ENCODE measurements at places on chromosomes 2 and 18.

- no peak for DNase-seq
Measured at GRCh38 chr2:106127776-106128268, 66.3 kb downstream of the UXS1 start.

DNA sequence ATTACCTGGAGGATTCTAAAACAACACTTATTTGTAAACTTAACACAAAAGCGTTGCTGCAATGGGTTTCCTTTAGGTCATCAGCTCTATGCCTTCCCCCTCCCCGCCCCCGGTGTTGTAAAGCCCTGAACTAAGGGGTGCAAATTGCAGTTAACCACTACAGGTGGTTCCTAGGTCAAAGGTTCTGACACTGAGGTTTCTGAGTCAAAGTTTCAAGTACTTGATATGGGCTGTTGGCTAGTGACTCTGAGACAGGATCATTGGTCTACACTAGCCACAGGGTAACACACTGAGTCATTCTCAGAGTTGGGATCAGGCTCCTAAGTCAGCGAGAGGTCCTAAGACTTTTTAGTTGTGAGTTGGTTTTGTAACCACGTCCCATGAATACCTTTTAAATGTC is 15.4 kb downstream of the IL1B start:
- no peak for DNase-seq

GRCh38 chr2:235896061-235896460 is 272.1 kb downstream of the GBX2 start:
- no peak for DNase-seq

DNA sequence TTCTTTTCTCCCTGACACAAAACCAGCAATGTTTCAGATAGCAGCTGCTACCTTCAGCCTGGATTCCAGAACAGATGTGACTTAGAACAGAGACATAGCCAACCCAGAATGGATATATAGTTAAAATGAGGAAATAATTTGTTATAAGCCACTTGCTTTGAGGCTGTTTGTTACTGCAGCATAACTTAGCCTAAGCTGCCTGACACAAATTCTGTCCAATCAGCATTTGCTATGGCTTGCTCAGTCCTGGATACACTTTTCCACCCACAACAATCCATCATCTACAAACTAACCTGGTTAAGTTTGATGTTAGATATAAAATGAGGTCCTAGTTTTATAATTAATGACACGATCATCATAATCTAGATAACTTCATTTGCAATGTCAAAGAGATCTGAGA is 480.4 kb downstream of the NR4A2 start:
- no peak for DNase-seq

- DNase-seq: no peak
Measured at GRCh38 chr2:82636402-82637020, 1822.6 kb downstream of the SUCLG1 start.

DNA sequence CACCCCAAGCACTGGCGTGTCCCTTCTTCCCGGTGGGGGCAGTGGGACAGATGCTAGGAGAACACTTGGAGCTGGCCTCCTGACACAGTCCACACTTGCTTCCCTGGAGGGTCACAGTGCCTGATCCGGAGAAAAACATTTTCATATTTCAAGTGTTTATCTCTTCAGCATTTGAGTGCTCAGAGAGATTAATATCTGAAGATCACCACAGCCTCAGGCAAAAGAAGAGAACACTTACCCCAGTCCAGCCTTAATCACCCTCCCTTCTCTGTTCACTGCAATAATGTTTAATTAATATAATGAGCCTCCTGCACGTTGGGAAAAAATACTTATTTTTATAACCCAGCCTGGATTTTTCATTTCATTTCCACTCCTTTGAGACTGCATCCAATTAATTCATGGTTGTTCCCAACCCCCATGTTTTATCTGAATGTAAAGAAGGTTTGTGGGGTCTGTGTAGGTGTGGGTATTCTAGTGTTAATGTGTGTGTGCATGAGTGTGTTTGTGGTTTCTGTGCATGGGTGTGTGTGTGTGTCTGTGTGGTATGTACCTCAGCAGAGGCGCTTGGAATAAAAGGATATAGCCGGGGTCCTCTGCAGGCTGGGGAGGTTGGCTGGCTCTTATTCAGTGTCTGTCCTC is 72.1 kb downstream of the NRP2 start:
- DNase-seq: no peak

- DNase-seq: no peak
Measured at GRCh38 chr18:27865431-27865830, 311.5 kb downstream of the CDH2 start.

- no peak for DNase-seq
Measured at GRCh38 chr2:162711832-162712540, 126.6 kb downstream of the KCNH7 start.

DNA sequence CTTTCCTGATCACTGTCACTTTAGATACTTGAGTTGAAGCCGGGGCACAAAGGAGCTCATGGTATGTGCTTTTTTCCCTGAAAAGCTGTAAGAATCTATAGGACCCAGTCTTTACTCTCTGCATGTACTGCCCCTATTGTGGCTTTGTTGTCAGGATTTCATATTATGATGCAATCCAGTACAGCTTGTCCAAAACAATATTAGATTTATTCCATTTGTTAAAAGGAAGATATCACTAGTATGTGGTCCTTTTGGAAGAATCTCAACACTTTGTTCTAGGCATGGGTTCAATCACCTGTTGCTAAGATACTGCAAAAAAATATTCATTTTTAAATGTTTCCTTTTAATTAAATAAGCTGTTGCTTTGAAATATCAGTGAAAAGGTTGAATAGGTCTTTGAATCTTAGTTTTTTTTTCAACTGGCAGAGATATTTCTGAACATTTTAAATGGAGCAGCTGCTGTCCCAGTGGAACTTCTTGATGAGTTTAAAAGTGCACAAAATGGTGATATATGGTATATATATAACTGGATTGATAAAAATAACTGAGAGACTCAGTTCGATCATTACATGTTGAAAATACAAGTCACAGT is 256.6 kb upstream of the NT5C1B start:
- DNase-seq: no peak

- DNase-seq: no peak
Measured at GRCh38 chr2:195561116-195561921, 95.7 kb upstream of the SLC39A10 start.

GRCh38 chr2:11187083-11187619 is 31.9 kb downstream of the SLC66A3 start:
- DNase-seq: no peak

GRCh38 chr2:43708178-43708577 is 31.9 kb upstream of the C1GALT1C1L start:
- DNase-seq: no peak

DNA sequence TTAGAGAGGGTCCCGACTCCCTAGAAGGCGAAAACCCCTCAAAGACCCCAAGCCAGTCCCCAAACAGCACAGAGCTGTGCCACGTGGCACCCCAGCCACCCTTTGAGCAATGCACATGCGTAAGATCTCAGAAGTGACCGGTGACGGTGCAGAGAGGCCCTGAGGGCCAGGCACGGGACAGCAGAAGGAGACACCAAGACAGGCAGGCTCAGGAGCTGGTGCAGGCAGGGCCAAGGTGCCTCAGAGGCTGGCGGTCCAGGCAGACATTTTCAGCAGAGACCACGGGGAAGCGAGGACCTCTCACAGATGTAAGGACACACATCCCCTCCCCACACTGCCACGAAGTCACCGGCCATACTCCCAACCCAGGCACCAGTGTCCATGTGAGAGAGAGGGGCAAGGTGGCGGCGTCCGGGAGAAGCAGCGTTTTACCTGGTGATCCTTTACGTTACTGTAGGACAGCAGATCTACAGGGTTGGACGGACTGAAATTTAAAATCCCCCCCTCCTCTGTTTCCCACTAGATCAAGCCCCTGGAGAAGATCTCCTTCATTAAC is 2.0 kb upstream of the RAB17 start:
- DNase-seq: no peak

GRCh38 chr2:102358496-102358895 is 2.9 kb downstream of the IL18R1 start:
- DNase-seq: no peak

DNA sequence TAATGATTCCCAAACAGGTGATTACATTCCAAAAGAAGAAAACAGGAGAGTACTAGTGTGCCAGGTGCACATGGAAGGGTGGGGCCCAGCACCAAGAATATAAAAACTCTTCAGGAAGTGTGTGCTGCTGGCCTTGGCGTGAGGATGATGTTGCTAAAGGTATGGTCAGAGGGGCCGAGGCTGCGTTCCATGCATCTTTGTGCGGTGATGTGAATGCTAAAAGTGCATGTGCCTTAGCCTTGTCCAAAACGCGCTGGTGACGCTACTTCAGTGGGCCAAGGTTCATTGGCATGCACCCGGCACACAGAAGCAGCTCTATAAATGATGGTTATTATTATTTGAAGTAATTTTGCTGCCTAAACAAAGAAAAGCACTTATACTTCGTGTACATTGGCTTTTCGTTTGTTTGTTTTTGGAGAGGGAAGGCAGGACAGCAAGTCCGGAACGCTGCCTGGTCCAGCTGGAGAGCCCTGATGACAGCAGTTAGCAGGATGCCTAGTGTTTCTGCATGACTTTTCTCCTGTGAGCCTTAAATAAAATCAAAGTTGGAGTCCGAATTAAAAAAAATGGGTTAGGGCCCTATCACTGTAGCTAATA is 2.9 kb downstream of the ALKAL2 start:
- DNase-seq: no peak

DNA sequence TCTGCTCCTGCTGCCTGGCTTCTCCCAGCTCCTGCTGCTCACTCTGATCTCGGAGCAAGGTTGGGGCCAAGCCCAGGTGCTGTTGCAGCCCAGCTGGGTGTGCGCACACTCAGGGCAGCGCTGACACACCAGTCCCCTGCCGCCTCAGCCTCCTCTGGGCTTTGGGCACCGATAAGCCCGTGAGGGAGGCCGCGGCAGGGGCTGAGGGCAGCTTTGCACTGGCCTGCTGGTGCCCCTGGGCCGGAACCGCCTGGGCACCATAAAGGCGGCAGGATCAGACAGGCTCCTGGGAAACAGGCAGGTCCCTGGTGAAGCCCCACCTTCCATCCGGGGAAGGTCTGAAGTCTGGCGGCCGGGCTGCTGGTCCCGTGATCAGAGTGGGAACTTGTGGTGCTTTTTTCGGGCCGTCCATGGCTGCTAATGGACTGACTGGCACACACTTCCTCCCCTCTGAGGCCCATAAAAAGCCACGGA is 14.1 kb upstream of the EML6 start:
- peak; percentile 64 for DNase-seq

- no peak for DNase-seq
Measured at GRCh38 chr2:233655043-233655442, 16.7 kb upstream of the UGT1A9 start.

DNA sequence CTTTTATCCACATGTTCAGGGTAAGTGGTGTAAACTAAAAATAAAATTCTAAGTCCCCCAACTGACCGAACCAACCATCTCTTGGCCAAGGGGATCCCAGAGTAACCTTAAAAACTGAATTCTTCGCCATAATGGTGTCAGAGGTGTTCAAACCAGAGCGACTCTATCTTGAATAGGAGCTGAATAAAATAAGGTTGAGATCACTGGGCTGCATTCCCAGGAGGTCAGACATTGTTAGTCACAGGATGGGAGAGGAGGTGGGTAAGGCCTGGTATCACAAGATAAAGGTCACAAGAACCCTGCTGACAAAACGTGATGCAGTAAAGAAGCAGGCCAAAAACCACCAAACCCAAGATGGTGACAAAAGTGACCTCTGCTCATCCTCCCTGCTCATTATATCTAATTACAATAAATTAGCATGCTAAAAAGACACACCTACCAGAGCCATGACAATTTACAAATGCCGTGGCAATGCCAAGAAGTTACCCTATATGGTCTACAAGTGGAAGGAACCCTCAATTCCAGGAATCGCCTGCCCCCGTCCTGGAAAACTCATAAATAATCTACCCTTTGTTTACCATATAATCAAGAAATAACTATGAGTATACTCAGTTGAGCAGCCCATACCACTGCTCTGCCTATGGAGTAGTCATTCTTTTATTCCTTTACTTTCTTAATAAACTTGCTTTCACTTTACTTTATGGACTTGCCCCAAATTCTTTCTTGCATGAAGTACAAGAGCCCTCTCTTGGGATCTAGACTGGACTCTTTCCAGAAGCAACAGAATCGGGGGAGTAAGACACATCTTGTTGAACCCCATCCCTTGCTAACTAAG is 302.4 kb downstream of the STK39 start:
- DNase-seq: no peak

- DNase-seq: peak; percentile 37
Measured at GRCh38 chr2:106039634-106040315, 154.3 kb downstream of the UXS1 start.

DNA sequence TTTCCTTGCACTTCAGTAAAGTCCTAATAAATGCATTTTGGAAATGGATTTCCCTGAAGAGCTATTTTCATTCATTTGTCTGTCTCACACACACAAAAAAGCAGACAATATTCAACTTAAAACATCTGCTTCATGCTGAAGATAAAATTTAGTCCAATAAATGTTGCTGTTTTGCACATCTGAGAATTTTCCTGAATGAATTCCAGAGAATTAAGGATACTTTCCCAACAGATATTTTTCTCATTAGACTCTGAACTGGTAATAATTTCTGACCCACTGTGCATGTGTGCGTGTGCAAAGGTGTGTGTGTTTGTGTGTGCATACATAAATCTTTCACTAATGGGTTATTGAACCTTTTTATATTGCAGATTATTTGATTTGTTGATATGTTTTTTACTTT is 390.2 kb upstream of the TMEFF2 start:
- DNase-seq: no peak

GRCh38 chr2:179646862-179647587 is 214.4 kb downstream of the ZNF385B start:
- DNase-seq: no peak

DNA sequence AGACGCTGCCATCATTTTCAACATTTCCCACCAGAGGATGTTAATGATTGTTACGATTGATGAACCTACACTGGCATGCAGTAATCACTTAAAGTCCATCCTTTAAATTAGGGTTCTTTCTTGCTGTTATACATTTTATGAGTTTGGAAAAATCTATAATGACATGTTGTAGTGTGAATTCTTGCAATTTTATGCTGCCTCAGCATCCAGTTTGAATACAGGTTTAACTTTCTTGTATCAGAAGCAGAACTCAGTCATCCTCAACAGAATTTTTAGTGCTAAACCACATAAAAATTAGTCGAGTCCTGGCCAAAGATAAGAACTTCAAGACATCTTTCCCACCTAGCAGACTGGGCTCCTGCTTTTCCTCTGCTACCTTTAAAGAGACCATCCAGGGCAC is 303.3 kb downstream of the NUP35 start:
- no peak for DNase-seq

GRCh38 chr2:180952731-180953336 is 27.6 kb upstream of the UBE2E3 start:
- DNase-seq: no peak

DNA sequence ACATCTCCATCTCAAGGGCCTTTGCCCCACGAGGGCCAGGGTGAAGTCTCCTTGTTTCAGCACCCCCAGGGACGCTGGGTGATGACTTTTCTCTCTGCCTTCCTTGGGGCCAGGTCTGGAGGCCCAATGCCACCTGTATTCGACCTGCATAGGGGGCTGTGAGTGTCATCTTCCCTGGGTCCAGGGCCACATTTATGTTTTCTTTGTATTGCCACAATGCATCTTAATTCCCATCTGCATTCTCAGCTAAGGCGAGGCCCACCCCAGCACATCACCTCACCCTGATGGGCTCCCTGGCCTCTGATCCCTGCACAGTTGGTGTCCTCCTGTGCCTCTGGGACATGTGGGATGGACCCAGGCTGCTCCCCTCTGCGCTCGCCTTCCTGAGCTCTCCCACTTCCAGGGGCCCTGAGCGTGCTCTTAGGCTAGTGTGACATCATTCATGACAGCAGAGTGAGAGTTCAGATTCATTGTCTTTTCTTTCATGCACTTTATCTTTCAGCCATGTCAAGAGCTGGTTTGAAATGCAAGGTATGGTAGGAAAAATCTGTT is 122.0 kb upstream of the COPS8 start:
- no peak for DNase-seq
